Kidney glomerular epithelial cell (primary cell): ENCODE measurements at places on chromosomes 7 and 10.

- DNase-seq: no peak
Observed at GRCh38 chr10:101812606-101813005, 5.6 kb downstream of the OGA start.

- DNase-seq: no peak
Observed at GRCh38 chr7:105297985-105298384, 90.7 kb downstream of the SRPK2 start.

DNA sequence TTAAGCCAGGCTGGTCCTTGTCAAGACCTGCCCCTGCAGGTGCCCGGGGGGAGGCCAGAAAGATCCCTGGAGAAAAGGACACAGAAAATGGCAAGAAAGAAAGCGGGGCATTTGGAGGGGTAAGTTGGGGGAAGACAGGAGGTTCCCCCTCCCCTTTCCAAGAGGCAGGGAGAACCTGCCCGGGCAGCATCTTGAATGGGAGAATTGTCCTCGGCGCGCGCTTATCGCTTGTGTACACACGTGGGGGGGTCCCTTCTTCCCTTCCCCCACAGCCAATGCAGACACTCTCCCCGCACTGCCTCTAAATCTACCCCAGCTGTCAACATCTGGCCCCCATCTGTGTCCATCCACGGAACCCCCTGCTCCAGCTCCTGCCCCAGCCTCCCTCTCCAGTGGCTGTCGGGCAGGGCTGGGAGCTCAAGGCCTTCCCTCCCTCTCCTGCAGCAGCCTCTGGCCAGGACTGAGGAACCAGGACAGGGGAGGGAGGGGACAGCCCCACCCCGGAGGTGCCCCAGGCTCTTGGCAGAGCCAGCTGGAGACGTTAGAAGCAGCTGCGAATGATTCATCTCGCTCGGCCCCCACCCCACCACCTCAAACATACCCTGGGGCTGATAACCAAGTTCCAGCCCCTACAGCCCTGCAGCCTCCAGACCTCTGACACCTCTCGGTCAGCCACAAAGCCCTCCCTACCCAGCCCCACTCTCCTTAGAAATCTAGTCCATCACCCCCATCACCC lies 25.3 kb downstream of the EPHB4 start:
- no peak for DNase-seq

GRCh38 chr10:117186832-117187615 lies 10.3 kb upstream of the KCNK18 start:
- peak; percentile 61 for DNase-seq

GRCh38 chr7:73918926-73919693 lies 58.2 kb downstream of the TMEM270 start:
- DNase-seq: no peak
